ENCODE measurements at places on chromosomes 16 and 17.

GRCh38 chr16:1960665-1961630 is 1.6 kb downstream of the NDUFB10 start:
- DNase-seq: no peak

DNA sequence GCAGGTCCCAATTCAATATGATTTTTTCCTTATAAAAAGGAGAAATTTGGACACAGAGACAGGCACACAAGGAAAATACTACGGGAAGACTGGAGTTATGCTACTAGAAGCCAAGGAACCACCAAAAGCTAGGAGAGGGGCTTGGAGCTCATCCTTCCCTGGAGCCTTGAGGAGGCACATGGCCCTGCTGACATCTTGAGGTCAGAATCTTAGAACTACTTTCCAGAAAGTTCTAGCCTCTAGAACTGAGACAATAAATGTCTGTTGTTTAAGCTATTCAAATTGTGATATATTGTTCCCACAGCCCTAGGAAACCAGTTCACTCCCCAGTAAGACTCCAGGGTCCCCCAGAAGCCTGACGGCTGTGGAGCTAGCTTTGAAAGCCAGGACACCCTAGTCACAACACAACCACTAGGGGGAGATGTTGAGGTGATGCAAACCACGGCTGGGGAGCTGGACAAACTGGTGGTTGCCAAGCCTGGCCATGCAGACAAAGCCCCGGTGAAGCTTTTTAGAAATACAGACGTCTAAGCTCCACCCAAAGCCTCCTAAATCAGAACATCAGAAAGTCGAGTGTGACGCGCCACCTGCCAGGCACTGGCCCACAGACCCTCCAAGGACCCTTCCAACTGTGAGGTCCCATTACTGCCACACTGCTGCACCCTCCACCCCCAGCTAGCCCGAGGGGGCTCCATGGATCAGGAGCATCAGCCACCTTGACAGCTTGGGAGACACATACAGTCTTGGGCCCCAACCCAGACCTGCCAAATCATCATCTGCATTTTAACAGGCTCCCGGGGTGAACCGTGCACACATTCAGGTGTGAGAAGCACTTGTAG is 106.4 kb downstream of the SLC39A11 start:
- peak; percentile 14 for DNase-seq

DNA sequence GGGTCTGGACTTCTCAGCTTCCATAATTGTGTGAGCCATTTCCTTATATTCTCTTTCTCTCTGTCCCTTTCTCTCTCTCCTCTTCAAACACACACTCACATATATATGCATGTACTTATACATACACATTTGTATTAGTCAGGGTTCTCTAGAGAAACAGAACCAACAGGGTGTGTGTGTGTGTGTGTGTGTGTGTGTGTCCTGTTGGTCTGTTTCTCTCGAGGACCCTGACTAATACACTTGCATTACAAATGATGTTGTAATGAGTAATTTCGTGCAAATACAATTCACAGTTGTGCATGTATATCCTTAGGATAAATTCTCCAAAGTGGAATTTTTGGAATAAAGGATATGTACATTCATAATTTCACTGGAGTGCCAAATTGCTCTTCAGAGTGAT is 115.3 kb downstream of the NPIPB5 start:
- DNase-seq: no peak

GRCh38 chr17:47879028-47879585 is 16.9 kb upstream of the SP2 start:
- DNase-seq: no peak

DNA sequence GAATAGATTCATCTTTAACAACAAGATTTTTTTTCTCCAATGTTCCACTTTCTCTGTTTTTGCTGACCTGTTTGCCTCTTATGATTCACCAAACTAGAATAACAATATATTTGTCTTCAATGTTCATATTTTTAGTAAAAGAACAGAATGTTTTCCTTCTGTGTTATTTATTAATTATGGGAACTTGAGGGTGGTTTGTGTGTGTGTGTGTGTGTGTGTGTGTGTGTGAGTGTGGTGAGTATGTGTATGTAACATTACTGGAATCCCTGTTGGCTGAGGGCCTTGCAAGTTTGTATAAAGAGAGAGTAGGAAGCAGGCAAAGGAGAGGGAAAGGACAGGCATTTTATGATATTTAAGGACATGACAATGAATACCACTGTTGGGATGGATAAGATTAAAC is 13.8 kb downstream of the STXBP4 start:
- no peak for DNase-seq

- no peak for DNase-seq
Observed at GRCh38 chr17:13582776-13583547, 18.8 kb downstream of the HS3ST3A1 start.

GRCh38 chr16:85112364-85112763 is at the start of gene CIBAR2:
Gene CIBAR2 (minus strand): TSS chr16:85112472. CDS start chr16:85112352, 120 bp downstream.
- DNase-seq: no peak

GRCh38 chr16:71339236-71340171 is 19.0 kb upstream of the CALB2 start:
- no peak for DNase-seq

- peak; percentile 34 for DNase-seq
Observed at GRCh38 chr17:34365340-34365739, 2.3 kb upstream of the CCL1 start.

DNA sequence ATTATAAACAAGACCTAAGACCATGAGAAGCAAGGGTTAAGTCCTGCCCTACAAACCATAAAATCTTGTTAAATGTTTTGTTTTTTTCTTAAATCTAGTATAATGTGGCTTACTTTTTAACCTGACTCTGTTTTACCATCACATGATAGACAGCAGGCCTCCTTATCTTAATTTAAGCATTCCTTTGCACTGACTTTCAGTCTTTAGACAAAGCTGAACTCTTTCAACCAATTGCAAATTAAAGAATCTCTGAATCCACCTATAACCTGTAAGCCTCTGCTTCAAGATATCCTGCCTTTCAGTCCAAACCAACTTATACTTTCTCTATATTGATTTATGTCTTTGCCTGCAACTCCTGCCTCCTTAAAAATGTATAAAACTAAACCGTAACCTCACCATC is 478.5 kb downstream of the GRIN2A start:
- DNase-seq: no peak

DNA sequence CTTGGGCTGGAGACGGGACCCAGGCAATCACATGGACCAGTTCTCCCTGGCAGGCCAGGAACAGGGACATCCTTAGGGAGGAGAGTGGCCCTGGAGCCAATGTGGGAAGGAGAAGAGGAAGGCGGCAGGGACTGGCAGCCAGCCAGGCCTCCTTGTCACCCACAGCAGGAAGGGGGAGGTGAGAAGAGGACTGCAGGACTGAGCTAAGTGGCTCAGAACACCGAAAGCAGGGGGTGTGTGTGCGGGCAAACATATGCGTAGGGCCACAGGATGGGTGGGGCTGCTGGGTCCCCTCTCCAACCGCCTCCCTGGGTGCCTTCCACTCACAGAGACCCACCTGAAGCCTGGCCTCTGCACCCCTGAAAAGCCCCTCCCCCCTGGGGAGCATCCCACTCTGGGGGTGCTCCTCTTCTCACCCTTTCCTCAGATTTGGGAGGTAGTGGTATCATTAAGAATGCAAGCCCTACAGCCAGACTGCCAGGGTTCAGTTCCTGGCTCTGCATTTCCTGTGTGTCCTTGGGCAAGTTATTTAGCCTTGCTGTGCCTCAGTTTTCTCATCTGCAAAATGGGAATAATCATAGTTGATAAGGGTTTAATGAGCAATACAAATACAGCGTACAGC is 8.1 kb downstream of the PNMT start:
- no peak for DNase-seq

DNA sequence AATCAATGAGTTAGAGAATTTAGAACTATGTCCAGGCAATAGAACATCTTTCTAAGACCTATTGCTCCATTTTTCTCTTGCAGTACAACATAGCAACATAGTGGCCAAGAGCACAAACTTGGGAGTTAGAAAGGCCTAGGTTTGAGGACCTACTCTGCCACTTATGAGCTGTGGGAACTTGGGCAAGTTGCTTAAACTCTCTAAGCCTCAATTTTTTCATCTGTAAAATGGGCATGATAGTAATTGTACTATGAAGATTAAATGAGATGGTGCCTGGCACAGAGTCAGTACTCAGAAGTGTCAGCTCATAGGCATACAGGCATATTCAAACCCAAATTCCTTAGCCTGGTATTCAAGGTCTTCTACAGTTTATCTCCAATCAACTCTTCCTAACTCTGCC is 25.1 kb downstream of the IRX5 start:
- no peak for DNase-seq

- no peak for DNase-seq
Observed at GRCh38 chr16:51394421-51394820, 243.4 kb upstream of the SALL1 start.

DNA sequence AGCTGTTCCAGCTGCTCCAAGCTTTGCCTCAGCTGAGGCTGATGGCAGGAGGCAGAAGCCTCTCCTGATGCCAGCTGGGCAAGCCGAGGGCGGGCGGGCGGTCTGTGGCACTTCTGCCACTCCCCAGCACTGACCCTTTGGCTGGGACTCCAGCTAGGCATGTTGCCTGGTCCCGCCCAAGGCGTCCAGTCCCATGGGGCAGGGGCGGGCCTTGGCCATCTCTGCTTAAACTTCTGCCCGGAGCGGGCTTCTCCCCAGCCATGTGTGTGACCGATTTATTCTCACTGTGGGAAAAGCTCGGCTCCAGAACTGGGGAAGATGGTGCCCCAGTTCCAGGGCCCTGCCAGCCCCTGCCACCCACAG is 349.1 kb downstream of the SEC14L1 start:
- no peak for DNase-seq

DNA sequence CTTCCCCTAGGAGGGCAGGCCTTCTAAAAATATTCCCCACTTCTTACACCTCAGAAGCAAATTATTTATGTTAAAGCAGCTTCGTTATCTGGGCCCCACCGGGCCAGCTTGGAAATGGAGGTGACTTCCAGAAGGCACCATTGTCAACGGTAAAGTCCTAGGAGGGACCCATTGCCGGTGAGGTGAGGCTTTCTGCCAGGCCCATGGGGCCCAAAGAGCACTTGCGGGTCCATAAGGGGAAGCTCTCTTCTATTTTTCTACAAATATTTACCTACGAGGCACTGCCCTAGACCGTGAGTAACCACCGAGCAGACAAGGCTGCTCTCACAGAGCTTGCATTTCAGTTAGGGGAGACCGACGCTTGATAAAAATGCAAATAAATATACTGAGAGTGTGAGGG is 41.5 kb downstream of the C16orf78 start:
- no peak for DNase-seq

DNA sequence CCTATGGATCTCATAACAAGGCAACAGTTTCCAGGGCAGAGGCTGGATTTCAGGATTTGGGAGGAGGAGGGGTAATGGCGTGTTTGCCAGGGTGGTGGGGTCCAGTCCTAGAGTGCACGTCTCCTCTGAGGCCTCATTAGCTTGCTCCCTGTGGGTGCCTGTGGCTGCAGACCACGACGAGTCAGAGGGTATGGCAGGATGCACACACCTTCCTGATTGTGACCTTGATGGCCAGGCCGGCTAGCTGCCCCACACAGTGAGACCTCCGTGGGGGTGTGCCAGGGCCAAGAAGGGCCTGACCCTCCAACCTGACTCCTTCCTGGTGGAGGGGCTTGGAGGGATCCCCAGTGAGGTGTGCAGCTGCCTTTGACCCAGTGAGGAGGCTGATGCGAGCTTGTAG is 4.0 kb upstream of the SMTNL2 start:
- DNase-seq: no peak

DNA sequence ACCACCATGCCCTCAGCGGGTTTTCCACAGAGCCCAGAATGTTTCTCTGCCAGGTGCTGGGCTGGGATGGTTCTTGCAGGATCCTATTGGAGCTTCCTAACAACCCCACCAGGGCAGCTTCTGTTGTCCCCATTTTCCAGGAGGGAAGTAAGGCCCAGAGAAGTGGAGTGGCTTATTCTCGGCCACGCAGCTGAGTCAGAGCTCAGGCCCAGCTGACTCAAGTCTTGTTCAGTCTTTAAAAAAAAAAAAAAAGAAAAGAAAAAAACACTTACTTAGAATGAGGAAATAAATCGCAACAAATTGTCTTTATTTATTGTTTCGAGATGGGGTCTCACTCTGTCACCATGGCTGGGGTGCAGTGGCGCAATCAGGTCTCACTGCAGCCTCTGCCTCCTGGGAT is 413.0 kb downstream of the CPPED1 start:
- DNase-seq: no peak

DNA sequence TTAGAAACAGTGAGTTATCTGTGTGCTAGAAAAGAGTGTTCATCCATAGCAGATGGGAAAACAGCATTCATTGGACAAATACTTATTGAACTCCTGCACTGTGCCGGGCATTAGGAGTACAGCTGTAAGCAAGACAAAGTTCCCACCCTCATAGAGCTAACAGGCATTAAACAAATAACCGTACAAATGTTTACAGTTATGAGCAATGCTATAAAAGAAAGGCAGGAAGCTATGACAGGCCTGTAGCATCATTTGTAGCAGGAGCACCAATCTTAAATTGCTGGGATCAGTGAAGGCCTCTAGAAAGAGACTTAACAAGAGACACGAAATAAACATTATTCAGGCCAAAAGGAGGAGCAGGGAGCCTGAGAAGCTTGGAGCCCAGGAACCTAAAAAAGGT is 15.6 kb downstream of the SDR42E1 start:
- DNase-seq: no peak

- no peak for DNase-seq
Observed at GRCh38 chr17:59332749-59333377, 1.4 kb downstream of the YPEL2 start.

GRCh38 chr17:46773221-46773605 is 45.3 kb downstream of the WNT3 start:
- DNase-seq: no peak

- DNase-seq: no peak
Observed at GRCh38 chr17:74330446-74330845, 4.4 kb downstream of the KIF19 start.

- no peak for DNase-seq
Observed at GRCh38 chr17:80837711-80838110, 153.9 kb upstream of the CHMP6 start.

DNA sequence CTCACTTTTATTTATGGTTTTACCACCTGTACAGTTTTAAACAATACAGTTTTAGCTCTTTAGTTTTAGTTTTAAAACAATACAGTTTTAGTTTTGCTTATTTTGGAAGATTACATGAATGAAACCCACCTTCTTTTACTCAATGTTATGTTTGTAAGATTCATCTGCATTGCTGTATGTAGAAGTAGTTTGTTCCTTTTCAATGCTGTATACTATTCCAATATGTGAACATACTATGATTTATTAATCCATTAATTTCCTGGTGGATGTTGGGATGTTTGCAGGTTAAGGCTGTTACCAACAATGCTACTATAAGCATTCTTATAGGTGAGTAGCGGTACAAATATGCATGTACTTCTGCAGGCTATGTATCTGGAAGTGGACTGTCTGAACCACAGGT is 34.4 kb upstream of the ADGRG1 start:
- no peak for DNase-seq

GRCh38 chr16:55370762-55371482 is 46.9 kb downstream of the IRX6 start:
- no peak for DNase-seq

GRCh38 chr17:1713878-1714426 is 3.8 kb upstream of the TLCD2 start:
- no peak for DNase-seq

- DNase-seq: no peak
Observed at GRCh38 chr17:74407384-74407783, 24.5 kb upstream of the GPRC5C start.

Measured in T-helper 1 cell (primary cell).